ENCODE measurements at places on chromosomes 7 and 10.

GRCh38 chr10:117135026-117135372 lies 3.1 kb downstream of the VAX1 start:
- no peak for DNase-seq

GRCh38 chr10:2949948-2950354 lies 117.4 kb upstream of the PFKP start:
- DNase-seq, result peak; percentile 69

DNA sequence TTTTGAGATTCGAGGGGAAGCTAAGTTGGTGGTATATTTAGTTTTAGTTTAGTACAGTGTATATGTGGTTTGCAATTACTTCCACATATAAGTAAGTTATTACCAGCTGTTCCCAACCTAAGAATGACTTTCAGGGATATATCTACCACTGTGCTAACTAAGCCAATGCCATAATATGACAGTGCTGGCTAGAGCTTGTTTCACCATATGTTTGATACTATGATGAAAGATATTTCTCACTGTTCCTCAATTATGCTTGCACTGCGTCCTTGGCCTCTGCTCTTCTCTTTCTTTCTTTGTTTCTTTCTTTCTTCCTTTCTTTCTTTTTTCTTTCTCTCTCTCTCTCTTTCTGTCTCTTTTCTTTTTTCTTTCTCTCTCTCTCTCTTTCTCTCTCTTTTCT lies 113.8 kb upstream of the SKAP2 start:
- no peak for DNase-seq

- DNase-seq, result no peak
Measured at GRCh38 chr7:101241015-101241363, 3.4 kb upstream of the CLDN15 start.

DNA sequence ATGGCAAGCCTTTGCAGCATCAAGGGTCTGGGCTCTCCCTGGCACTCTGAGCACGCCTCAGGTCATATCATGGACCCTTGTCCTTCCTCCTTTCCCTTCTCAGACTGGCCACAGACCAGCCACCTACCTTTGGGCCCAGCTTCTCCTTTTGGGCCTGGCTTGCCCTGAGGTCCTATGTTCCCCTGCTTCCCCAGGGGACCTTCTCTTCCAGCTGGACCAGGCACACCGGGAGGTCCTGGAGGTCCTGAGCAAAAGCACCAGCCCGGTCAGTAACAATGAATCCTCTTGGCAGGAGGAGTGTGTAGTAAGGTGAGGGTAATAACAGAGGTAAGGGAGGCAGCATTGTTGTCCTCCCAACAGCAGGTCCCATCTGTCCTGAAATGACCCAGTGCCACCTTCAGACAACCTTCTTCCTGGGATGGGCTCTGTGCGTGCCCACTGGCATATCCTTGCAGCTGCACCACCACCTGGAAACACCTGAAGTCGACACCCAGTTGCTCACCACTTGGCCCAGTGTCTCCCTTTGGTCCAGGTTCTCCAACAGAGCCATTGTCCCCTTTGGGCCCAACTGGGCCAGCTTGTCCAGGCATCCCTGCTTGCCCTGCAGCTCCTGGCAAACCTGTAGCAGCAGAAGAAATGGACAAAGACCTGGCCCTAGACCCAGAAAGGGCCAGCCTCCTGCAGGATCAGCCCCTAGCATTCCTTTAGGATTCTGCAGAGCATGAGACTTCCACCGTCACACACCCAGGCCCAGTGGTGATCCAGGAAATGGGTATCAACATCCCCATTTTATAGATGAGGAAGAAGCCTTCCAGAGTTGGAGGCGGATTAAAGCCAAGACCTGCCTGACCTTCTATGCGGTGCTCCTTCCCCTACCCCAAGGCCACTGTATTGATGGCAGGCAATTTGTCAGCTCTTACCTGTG lies 6.4 kb downstream of the SFTPD start:
- no peak for DNase-seq

DNA sequence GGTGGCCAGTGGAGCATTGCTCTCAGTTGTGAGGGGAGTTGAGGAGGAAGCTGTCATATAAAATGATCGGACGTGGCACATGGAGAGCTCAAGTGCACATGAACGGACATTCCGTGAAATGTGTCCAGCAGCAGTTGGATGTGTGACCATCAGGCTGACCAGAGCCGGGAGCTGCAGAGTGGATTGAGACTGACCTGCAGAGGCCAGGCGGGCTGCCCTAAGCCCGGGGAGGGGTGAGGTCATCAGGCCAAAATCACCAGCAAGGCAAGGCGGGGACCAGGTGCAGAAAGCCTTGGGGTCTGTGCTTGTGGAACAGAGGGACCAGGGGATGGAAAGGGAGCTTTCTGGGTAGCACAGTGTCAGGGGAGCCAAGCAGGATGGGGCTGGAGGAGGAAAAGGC lies 279.5 kb downstream of the CELF2 start:
- peak; percentile 13 for DNase-seq

DNA sequence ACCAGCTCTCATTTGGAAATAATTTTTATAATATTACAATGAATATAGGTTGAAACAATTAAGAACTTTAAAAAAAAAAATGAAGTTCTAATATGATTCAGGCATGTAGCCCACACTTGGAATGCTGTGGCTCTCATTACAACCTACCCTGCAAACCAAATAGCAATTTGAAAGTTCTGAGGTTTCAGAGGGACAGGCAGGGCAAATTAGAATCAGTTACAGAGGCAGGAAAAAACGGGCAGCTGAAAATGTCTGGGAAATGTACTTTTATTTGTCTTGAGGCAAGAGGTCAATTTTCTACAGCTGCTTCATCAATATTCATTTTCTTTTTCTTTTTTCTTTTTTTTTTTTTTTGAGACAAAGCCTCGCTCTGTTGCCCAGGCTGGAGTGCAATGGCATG lies 95.3 kb downstream of the PIP4K2A start:
- DNase-seq, result no peak

DNA sequence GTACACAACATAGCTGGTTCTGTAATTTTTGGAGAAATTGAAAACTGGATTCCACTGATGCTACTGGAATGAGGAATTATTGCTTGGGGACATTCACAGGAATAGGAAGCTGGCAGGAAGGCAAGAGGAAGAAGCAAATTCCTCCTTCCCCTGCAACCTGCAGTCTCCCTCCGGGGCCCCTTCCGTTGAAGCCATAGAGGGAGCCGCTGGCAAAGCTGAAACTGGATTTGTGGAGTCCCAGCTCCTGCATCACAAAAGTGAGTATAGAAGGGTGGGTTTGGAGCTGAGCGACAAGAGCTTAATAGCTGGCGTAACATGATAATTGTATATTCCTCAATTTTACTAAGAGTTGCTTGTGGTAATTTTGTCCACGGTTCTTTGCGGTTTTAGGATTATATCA lies 190.8 kb downstream of the ADRA2A start:
- no peak for DNase-seq

- no peak for DNase-seq
Measured at GRCh38 chr7:118839515-118839914, 615.0 kb downstream of the ANKRD7 start.

- no peak for DNase-seq
Measured at GRCh38 chr7:126656165-126656564, 596.6 kb downstream of the GRM8 start.

GRCh38 chr10:105183536-105183935 lies 542.4 kb downstream of the SORCS3 start:
- no peak for DNase-seq

DNA sequence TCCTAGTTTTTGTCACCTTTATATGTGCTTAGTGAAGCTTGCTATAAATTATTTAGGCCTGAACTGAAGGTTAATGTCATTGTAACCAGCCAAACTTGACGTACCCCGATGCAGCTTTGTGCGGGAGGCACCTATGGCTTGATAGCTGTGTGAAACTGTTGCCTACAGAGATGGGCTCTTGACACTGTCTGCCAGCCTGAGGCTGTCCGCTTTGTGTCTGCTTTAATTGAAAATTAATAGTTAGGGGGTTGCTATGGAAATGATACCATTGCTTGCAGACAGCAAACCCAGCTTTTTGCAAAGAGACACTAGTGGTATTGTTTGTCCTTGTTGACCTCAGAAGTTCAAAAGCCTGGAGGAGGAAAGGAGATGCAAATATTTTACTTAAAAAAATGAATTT lies 2.1 kb upstream of the FOXP2 start:
- DNase-seq, result no peak

GRCh38 chr7:47384755-47385535 lies 197.0 kb downstream of the TNS3 start:
- no peak for DNase-seq

GRCh38 chr10:80530251-80530650 lies 7.5 kb upstream of the SH2D4B start:
- DNase-seq, result peak; percentile 73

DNA sequence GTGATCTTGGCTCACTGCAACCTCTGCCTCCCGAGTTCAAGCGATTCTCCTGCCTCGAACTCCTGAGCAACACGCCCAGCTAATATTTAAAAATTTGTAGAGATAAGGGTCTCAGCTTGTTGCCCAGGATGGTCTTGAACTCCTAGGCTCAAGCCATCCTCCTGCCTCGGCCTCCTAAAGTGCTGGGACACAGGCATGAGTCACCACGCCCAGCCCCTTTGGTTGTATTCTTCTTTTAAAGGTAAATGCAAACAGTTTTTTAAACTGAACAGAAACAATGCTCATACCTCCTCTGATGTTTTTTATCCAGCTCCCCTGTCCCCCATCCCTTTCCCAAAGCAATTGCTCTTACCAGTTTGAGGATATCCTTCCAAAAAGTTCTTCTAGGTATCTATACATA lies 79.5 kb upstream of the DUSP5 start:
- DNase-seq, result no peak

DNA sequence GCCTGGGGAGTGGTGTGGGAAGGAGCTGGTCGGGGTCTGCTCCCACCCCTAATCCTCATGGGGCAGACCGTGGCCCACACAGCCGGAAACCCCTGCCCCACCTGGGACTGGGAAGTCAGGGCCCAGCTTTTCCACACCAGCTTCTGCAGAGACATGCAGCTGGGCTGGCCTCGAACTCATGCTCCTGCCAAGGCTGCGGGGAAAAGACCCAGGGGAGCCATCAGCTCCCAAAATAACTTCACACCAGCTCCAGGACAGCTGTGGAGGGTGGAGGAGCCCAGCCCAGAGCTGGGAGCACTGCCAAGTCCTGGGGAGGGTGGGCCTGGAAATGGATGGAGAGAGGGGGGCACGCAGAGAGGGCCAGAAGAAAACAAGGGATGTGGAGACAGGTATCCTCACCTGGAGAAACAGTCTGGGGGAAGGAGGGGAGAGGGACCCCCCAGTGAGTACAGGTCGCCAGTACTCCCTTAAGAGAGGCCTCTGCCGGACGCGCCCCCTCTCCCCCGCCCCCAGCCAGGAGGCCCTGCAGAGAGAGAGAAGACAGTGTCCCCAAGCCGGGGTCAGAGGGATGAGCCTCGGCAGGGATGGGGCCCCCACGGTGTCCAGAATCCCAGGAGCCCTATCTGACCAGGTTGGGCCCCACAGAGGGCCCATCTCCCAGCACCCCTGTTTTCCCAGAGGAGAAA lies 11.5 kb upstream of the GRIFIN start:
- no peak for DNase-seq

DNA sequence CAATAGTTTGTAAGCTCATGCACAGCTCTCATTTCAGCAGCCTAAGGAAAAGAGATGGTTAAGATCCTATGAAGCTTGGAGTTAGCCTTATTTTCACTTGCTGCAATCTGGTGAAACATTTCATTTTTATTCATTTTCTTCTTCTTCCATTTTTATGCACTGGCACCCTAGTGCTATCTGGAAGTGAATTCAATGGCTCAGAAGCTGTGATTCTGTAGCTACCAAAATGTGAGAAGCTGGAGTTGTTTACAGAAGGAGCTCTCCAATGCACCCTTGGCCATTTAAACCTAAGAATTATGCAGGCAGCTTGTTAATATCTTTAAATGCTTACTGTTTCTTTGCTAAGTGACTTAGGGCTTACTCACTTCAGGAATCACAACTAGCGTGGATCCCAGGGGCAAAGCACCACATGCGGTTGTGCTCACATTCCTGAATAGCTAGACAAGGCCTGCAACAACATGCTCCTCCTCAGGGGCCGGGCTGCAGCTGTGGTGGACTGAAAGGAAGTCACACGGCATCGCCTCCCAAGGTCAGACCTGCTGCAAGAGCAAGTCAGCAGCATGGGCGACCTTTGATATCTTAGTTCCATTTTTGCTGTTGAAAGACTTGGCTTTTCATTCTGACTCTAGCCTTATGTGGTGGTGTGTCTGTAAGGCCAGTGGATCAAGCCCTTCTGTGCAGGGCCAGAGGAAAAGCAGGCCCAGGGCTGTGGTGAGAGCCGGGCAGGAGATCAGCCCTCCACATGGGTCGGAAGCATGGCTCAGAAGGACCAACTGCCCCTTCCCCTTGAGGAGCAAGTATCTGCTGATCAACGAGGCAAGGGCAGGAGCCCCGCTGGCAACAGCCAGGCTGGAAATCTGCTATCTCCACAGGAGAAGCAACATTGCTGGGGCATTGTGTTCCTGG lies 91.9 kb upstream of the MBL2 start:
- DNase-seq, result no peak

DNA sequence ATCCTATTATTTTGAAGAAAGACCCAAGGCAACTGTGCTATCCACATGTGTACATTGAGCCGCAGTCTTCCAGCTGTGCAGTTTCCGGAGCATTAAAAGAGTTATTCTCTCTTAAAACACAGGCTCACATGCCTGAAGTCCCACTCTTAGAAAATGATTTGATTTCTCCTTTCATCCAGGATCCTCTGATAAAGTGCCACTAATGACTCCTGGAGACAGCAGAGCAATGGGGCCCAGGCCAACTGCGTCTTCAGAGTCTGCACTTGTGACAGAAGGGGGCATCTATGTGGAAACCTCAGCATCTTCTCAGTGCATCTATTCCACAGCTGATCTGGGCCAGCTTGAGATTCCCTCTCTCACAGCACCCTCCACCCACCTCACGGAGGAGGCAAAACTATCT lies 482.1 kb upstream of the AKR1E2 start:
- no peak for DNase-seq

- no peak for DNase-seq
Measured at GRCh38 chr10:34814223-34814912, 728 bp downstream of the PARD3 start.

- DNase-seq, result peak; percentile 21
Measured at GRCh38 chr7:98520356-98520951, 96.6 kb upstream of the NPTX2 start.

GRCh38 chr7:51126813-51127617 lies 189.6 kb downstream of the COBL start:
- no peak for DNase-seq

- DNase-seq, result no peak
Measured at GRCh38 chr10:95536017-95536416, 25.2 kb downstream of the SORBS1 start.

DNA sequence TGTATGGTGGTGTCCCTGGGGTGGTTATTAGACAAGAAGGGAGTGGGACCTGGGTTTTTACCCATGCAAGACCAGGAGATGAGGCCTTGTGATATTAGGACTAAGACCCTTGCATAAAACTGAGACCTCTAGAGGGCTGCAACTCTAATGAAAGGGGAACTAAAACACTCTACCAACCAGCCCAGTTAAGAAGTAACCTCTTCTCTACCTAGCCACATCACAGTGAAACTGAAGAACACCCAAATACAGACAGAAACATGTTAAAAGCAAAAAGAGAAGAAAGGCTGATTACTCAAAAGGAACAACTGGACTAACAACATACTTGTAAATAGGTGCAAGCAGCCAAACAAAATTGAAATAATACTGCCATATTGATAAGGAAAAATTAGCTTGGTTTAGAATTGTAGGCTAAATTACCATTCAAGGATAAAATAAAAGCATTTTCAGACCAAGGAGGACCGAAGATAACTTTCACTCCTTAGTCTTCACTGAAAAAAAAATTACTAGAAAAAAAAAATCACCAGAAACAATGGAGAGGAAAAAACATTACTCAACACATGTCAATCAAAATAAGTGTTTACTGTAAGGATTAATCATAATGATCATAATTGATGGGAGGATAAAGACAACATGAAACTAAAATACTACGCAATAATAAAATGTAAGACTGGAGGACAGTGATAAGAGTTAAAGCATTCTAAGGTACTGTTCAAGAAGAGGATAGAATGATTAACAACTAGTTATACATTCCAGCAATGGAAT lies 27.6 kb downstream of the ERLIN1 start:
- DNase-seq, result no peak
